ENCODE measurements at places on chromosomes 6 and 20.
A peak's percentile ranks its signal among the peaks of the same experiment; 100 is the strongest.

DNA sequence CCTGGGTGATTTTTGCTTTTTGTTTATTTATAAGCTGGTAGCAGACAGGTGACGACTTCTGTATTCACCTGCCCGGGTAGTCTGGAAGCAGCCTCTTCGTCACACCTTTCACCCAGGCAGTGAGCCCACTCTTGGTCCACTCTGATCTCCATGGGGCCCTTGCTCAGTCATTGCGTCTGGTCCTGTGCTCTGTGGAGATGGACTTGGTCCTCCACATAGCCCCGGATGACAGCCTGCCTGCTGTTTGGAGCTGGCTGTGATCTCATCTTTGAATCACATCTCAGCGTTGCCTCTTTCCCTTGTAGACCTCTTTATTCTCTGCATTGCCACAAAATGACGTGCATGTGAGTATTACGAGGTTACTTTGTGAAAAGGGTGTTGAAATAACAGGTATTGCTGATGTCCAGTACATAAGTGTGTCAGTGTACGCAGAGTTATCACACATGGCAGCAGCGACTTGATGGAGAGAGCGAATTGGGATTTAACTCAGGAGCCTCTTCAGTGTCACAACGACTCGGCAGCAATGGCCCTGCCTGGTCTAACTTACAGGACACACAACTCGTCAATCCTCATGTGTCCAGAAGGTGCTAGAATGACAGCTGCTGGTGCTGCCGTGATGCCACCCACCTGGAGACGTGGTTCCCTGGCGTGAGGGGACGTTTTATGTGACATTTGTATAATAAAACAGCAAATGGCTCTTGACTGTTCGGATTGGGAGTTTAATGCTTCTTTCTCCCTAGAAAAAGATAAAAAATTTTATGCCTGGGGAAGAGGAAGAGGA is 24.2 kb upstream of the FRMD1 start:
- peak; percentile 91 for DNase-seq

DNA sequence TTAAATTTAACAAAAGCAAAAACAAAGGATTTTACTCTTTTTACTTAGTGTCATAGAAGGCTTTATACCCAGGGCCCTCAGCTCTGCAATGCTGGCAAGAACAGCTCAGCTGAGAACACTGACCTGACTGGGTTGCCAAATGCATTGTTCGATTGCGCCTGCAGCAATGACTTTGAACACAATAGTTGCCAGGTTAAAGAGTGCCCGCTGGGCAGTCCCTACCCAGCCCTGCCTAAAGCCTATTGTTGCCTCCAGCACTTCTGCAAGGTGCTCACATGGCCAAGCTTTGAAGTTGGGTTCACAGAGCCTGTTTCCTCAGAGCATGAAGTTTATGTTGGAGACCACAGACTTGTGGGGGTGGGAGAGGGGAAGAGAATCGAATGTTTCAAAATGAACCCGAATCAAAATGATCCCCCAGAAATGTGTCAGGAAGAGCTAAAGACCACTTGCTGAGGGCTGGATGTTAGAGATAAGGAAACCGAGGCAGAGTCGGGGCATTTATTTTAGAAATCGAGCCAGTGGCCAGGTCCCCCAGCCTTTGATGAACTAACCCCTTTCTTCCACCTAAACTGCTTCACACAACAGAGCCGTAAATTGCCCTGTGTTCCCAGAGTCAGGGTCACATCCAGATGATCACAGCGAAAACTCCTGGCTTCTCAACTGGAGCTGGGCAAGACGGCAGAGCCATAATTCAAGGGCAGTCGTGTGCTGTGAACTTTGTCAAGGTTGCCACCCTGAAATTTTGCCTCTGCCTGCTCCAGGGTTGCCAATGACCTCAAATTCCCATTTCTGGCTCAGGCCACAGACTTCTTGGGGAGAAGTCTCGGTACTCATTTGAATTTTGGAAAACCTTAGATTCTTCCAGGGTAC is 55.0 kb downstream of the FOXA2 start:
- peak; percentile 21 for DNase-seq

- no peak for DNase-seq
These were observed 75.7 kb upstream of the SIRPA start for GRCh38 chr20:1819311-1820137.

DNA sequence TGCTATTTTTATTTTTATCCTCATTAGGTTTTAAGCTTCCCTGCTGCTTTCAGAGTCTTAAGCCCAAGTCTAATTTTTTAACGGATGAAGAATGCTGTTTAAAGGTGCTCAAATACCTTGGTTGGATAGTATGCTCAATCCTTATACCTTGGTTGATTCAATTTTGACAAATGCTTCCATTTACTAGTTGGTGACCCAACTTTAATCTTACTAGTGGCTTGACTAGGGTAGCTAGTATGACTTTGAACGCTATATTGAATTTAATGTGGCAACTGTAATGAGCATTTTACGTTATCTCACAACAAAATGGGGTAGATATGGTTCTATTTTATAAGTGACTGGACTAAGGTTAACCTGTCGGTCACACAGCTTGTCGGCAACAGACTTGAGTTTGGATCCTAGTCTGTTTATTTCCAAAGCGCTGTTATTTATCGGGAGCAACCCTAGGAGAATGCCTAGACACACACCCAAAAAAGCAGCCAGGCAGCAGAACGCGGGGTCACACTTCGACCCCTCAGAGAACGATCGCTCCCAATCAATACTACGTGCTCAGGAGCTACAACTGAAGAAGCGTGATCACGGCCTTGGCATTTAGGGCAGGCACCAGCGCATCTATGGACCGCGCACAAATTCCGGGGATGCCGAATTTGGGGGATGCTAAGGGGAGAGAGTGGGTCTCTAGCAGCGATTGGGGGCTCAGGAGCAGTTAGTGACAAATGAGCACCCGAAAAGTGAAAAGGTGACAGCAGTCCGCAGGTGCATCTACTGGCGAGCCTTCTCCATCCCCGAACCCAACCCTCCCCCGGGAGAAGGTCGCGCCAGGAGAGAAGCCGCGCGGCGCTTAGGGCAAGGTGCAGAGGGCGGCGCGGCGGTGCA is 586 bp upstream of the ALDH5A1 start:
- no peak for DNase-seq

DNA sequence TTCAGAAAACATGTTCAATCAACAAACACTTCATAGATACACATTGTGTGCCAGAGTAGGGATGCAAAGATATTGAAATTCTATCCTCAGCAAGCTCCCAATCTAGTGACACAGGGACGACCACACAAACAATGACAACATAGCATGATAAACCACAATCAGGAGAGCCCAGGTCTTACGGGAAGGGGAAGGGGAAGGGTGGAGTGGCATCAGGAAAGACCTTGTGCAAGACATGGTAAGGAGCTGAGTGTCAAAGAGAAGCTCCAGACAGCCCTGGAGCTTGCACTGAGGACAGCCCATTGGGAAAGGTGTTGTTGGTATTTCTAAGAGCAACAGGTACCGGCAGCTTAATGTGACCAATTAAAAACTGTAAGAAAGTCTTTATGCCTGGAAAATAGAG is 103.6 kb downstream of the PDE7B start:
- no peak for DNase-seq

GRCh38 chr6:27720607-27721580 is 191.3 kb downstream of the OR2B2 start:
- no peak for DNase-seq

GRCh38 chr6:170087941-170088581 is 202.8 kb downstream of the DLL1 start:
- DNase-seq: no peak

DNA sequence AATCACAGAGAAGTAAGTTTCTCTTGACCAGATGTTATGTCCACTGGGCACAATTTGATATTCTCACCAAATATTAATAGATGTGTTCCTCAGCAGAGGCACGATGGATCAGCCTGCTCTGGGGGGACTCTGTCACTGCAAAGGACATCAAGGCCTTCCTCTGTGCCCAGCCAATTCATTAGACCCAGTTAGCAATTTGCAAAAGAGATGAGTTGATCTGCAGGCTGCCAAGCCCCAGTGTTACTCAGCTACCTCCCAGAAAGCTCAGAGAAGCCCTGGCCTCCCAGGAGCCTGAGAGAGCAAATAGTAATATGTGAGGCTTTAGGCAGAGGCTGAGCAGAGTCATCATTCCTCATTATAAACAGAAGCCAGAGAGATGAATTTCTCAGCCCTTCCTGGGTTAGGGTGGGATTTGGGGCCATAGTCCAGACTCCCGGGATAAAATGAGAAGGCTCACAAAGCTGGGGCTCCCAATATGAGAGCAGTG is 54.2 kb downstream of the ZNF831 start:
- no peak for DNase-seq

DNA sequence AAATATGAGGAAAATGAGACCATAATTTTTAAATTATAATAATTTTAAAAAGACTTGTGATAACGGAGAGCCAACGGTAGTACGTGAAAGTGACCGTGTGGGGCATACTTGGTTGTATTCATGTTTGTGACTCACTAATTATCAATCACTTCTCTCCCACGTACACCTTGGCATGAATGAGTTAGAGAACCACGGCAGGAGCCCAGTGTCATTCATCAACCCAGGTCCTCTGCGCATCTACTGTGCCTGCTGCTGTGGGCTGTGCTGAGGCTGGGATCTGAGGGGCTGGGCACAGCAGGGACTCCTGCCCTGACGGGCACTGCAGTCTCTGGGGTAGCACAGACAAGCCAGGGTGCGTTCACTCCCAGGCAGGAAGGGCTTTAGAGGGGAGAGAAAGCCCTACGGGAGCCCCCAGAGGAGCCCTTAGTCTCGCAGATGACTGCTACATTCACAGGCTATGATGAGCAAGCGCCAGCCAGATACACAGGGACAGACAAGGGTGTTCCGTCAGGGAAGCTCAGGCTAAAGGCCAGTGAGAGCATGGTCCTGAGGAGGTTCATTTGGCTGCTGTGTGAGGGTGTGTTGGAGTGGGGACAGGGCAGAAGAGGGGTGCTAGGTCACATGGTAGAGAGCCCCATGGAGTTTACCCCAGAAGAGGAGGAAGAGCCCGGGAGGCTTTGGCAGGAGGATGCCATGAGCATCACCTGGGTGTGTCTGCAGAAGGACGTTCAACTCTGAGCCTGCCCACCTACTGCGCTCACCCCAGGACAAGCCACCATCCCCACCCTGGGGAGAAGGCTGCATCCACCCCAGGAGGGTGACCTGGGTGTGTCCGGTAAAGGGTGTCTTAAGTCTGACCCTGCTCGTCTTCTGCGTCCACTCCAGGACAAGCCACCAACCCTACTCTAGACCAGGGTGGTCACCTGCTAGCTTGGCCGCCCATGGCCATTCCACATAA is 8.2 kb upstream of the RPS6KA2 start:
- no peak for DNase-seq

DNA sequence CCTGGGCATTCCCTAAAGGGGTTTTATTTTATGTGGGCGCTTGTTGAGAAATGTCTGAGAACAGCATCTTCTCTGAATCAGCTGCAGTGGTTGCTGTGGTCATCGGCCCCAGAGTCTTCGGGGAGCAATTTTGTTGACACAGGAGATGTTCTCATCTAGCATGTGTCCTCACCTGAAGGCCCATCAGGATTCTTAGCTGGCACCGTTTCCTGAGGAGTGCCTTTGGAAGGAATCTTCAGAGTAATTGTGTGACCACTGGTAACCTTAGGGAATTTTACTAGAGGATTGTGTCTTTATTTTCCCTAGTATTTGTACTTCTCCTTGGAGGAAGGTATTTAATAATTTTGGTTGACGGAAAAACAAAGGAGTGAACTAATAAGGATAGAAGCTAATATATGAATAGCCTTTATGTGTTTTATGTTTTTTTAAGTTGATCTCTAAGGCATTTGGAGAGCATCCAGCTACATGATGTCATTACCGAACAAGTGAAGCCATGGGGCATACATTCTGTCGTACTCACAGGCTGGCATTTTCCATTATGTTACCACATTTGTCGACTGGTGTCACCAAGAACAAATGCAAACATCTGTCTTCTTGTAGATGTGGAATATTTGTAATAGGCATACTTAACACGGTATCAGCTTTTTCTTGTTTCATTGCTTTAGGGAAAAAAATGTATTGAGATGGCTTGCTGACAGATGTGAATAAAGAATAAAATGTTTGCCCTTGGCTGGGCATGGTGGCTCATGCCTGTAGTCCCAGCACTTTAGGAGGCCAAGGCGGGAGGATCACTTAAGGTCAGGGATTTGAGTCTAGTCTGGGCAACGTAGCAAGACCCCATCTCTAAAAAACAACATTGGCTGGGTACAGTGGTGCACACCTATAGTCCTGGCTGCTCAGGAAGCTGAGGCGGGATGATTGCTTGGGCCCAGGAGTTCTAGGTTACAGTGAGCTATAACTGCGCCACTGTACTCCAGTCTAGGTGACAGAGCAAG is 41.9 kb downstream of the TULP4 start:
- DNase-seq: peak; percentile 34

- no peak for DNase-seq
These were observed 491.6 kb downstream of the QKI start for GRCh38 chr6:163906006-163906710.

DNA sequence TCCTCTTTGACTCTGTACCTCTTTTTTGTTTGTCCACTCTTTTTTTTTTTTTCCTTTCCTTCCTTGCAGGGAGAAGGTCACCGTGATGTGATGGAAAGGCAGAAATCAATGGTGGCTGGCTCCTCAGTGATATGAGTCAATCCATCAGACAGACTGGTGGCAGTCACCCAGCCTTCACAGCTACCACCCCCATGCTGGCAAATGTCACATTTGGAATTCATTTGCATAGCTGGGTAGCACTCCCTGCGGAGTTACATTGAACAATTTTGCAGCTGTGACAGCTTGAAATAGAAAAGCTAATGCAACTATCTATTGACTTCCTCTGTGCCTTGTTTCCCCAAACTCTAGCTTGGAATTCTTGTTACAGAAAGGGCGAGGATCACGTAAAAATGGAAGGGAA is 668.4 kb downstream of the C6orf118 start:
- DNase-seq: no peak

DNA sequence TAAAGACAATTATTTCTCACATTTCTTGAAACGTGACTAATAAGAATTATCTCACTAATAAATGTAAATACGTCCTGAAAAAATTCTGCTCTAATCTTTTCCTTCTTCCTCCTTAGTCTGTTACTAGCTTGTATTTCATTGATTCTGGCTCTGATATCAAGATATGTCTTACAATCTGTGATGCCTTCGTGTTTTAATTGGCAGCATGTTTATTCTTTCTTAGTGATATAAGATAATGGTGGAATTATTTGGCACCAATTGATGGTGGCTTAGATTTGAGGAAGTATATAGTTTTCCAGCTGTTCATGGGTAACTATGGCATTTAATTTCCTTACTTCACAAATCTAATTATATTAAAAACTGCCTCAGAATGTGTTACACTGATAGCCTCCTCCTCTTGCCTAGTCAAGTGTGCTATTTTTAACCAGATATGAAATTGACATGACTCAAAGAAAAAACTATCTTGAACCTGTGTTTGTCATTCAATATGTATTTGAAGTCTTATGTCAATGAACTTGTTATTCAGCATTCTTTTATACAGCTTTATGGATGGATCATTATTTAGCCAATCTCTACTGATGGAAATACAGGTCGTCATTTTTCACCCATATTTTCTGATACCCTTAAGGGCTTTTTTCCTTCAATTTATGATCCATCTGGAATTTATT is 5.3 kb downstream of the CCNC start:
- no peak for DNase-seq

DNA sequence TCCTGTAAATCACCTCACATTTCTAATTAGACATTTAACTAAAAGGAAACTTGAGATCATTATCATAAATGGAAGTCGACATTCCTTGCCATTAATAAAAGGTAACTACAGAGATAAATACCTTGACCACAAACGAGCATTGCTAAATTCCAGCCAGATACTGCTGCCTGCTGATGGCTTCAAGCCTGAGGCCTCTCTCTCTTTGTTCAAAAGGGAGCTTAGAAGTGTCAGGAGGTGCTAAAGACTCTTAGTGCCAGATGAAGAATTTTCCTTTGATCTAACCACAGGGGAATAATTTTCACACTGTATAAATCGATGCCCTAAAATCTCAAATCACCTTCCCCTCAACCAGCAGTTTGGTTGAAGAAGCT is 248.2 kb upstream of the PMEPA1 start:
- DNase-seq: no peak

- DNase-seq: no peak
These were observed 13.0 kb downstream of the SLC2A4RG start for GRCh38 chr20:63752411-63753101.
